ENCODE measurements at places on chromosomes 11 and 22. TPM values are rescaled to one million over a fixed set of nuclear protein-coding genes. Genes with fewer than 3 reads are reported as not detected.

Gene NLRX1
- total RNA-seq = 13.3 TPM

Gene FAM227A
- total RNA-seq = 0.20 TPM

Gene KCNE3
- 35.3 TPM for total RNA-seq

Gene CHCHD10
- 35.9 TPM for total RNA-seq

Gene MYBPC3
- total RNA-seq = 1.5 TPM

Gene KCNK7
- 3.1 TPM for total RNA-seq

Measured in spleen (tissue), 13 donors.